ENCODE measurements at places on chromosomes 12 and 14.
A peak's percentile ranks its signal among the peaks of the same experiment; 100 is the strongest.

DNA sequence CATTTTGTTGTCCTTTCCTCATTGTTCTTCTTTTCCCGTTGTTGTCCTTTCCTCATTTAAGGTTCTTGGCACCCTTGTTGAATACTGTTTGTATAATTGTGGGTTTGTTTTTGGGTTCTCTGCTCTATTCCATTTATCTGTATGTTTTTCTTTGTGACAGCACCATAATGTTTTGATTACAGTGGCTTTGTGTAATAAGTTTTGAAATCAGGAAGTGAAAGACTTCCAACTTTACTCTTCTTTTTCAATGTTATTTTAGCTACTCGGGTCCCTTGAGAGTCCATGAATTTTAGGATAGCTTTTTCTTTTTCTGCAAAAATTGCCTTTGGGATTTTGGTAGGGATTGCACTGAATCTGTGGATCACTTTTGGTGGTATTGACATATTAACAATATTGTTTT is 28.1 kb downstream of the ETNK1 start:
- no peak for DNase-seq

GRCh38 chr12:44433659-44434058 is 442.5 kb downstream of the NELL2 start:
- DNase-seq, result no peak

DNA sequence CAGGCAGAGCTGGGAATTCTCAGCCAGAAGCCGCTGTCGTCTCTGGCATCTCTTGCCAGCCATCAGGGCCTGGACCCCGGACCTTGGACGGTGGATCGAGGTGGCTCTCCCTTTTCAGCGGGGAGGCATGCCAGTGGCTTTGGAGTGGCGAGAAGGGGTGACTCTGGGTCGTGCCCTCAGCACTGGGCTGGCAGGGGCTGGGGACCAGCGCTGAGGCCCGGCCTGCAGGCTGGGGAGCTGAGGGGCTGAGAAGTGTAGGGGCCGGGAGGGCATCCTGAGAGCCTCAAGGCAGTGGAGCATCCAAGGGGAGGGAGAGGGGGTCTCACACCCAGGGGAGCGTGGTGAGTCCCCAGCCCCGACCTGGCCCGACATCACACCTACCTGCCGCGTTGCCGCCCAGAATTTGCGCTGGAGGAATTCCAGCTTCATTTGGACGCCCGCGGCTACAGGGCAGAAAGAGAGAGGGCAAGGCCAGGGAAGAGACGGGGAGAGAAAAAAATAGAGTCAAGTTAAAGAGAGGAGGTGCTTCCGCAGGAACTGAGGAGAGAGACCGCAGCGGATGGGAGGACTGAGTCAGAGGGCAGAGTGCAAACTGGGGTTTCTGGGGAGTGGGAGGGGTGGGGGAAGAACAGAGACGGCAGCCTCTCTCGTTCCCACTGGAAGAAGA is 9.0 kb upstream of the LRTM2 start:
- peak; percentile 30 for DNase-seq

DNA sequence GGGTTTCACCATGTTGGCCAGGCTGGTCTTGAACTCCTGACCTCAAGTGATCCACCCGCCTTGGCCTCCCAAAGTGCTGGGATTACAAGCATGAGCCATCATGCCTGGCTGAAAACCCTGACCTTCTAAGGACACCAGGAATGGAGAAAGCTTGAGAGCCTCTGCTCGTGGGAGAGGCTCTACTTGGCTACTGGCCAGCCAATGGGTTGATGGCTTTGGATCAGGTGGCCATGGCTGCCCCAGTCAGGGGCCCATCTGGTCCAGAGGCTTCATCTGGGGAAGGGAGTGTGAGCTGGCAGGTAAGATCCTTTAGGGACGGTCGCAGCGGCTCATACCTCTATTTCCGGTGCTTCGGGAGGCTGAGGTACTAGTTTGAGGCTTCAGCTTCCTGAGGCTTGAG is 42.5 kb upstream of the PPP1CC start:
- no peak for DNase-seq

DNA sequence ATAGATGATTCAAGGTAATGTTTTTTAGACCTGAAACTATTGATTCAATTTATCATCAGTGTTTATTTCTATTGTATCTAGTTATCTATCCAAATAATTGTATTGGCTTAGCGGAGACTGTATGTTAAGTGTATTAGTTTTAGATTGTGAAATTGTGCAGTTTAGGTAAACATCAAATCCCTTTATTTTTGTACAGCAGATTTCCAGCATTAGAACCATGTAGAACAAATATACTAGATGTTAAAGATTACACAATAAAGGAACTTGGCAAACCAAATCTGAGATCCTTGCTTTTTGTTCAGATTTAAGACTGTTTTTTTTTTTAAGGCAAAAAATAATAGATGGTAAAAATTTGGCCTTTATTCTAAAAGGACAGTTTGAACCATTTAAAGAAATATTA is 39.3 kb downstream of the PPM1A start:
- no peak for DNase-seq

GRCh38 chr12:122859303-122860039 is 24.2 kb downstream of the HIP1R start:
- no peak for DNase-seq

- no peak for DNase-seq
Observed at GRCh38 chr12:89236237-89236636, 116.1 kb downstream of the DUSP6 start.

DNA sequence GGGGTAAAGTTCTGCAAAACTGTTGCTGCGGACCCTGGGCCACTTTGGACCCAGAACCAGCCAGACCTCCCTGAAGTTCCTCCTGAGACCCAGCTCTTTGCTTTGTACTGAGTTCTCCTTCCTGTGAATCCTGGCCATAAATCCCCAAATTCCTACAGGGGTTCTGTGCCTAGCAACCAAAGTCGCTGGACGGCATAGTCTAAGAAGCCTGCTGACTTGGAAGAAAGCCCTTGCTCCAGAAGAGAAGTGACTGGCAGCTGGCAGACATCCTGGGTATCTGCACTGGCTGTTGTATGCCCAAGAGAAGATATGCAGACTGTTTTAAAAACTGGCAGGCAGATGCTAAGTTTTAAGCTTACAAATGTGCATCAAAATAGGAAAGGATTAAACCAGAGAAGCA is 99.9 kb upstream of the SLC24A4 start:
- no peak for DNase-seq

- no peak for DNase-seq
Observed at GRCh38 chr14:105390849-105391500, 7.4 kb upstream of the TEX22 start.

- DNase-seq, result no peak
Observed at GRCh38 chr12:11732023-11732422, 82.5 kb downstream of the ETV6 start.

DNA sequence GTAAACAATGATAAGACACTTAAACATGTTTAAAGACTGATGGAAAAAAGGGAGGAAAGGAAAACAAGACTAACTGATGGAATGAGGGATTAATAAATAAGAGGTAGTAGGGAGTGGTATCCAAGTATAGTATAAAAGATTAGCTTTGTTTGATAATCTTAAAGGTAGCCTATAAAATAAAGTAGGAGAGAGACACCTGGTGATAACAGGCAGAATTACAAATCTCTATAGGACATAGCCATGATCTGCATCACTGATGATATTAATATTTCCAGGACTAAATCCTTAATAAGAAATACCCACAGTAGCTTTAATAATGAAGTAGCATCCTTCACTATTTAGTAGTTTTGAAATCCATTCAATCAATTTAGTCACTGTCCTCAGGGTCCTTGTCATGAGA is 30.4 kb downstream of the DLGAP5 start:
- DNase-seq, result no peak

DNA sequence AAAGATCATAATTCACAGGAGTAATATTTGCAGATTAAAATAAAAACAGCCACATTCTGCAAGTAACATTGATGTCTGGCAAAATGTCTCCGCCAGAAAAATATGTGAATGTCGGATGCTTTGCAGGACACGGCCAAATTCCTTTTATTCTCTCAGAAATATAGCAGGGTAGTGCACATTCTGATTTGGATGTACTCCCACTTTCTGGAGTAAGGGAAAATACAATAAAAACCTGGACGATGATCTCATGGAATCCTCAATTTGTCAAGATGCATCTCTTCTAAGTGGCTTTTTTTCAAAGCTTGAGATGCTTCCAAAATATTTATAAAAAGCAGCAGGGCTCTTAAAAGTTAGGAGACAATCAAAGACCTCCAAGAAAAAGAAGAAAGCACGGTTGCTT is 133.3 kb downstream of the TBX5 start:
- no peak for DNase-seq

GRCh38 chr12:40203060-40203430 is 21.8 kb upstream of the LRRK2 start:
- no peak for DNase-seq

- DNase-seq, result no peak
Observed at GRCh38 chr12:70823182-70823976, 97.2 kb downstream of the PTPRR start.

GRCh38 chr12:46480724-46481123 is 108.2 kb upstream of the SLC38A2 start:
- DNase-seq, result no peak

GRCh38 chr12:94641283-94641682 is 9.1 kb downstream of the TMCC3 start:
- no peak for DNase-seq

GRCh38 chr12:54650409-54650808 is 2.2 kb upstream of the DCD start:
- no peak for DNase-seq

DNA sequence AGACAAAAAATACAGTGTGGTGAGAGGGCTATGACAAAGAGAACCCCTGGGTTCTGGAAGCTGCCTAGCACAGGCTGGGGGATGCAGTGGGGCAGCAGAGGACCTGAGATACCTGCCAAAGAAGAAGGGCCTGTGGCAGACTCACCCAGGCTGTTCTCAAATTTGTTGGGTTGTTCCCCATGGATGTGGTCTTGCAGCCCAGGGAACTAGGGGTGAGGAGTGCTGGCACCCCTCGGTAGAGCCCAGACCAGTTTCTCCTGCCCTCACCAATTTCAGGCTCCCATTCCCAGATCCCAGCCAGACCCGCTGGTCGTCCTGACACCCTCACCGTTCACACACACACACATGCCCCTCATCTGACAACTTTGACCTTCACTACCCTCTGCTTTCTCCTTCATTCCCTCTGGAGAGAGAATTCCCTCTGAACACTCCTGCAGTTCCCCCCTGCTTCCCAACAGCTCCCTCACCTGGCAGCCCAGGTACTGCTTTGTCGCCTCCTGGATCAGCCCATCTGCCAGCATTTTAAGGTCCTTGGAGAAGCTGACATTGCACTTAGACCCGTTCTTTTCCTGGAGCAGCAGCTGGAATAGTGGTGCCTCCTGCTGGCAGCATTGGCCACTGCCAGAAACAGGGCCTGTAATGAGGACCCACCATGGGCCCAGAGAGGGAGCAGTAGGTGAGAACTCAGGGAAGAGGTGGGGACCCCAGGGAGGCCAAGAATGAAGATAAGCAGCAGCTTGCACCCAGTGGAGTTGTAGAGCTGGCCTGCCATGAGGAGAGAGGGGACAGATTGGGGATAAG is 5.9 kb upstream of the GDF11 start:
- DNase-seq, result peak; percentile 36

GRCh38 chr14:83899706-83900105 is 1630.2 kb upstream of the FLRT2 start:
- DNase-seq, result no peak

- no peak for DNase-seq
Observed at GRCh38 chr14:95493503-95493902, 22.9 kb downstream of the SYNE3 start.

- DNase-seq, result no peak
Observed at GRCh38 chr12:112887550-112887949, 19.2 kb upstream of the OAS1 start.

DNA sequence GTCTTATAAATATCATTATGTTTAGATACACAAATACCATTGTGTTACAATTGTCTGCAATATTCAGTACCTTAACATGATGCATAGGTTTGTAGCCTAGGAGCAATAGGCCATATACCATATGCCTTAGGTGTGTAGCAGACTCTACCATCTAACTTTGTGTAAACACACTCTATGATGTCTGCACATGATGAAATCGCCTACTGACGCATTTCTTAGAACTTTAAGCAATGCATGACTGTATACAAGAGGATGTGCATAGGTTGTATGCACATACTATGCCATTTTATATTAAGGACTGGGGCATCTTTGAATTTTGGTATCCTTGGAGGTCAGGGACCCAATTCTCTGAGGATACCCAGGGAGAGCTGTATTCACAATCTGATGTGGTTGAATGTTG is 10.1 kb upstream of the BTG1 start:
- no peak for DNase-seq

DNA sequence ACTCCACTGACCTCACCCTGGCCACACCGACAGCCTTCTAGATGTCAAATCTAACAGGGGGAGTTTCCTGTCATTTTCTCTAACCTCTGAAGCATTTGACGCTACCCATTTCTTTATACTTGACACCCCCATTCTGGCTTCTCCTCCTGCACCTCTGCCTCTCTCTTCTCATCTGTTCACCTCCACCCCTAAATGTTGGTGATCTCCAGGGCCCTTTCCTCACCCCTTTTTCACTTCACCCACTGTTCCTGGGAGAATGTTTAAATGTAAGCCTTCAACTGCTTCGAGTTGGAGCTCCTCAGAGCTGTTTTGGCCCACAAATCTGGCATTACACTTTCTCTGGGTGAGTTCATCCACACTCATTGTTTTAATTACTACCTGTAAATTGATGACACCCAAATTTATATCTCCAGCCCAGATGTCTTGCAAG is 452 bp upstream of the RABGGTA start:
- DNase-seq, result no peak

DNA sequence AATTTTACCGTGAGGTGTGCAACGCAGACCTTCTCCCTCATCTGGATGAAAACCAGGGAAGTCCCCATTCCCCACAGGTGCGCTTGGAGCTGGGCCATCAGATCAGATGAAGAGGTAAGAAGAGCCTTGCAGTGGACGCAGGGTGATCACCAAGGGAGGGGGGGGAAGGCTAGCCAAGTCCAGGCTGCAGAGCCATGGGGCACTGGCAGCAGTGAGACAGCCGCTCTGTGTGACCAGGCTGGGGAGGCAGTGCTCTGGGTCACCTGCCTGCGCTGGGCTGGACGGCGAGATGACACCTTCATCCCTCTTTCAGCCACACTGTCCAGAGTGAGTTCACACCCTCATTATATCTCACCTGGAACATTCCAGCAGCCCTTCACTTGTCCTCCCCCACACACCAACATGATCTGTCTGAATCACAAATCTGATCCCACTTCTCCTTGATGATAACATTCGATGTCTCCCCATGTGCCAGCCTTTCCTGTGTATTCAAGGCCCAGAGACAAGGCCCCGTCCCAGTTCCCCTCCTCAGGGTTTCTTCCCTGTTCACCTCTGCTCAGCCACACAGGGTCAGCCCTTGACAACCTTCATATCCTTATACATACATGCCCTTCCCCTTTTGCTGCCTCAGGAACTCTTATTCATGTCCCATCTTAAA is 65.9 kb upstream of the VASH1 start:
- no peak for DNase-seq

GRCh38 chr12:5511644-5512600 is 80.0 kb downstream of the NTF3 start:
- no peak for DNase-seq

- DNase-seq, result no peak
Observed at GRCh38 chr12:14853961-14854360, 10.6 kb upstream of the ART4 start.

DNA sequence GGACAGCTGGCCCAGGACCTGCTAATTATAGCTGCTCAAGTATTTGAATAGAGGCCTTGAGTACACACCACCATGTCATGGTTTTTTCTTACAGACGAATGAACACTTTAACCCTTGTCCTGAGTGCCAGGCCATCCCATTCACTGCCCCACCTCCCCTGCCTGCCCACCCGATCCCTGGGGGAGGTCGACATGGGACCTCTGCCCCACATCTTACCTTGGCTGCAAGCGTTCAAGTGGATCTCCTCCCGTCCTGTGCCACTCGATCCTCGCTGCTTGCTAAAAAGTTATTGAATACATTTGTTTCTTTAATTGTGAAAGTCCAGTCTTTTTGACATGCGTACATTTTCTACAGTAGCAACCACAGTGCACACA is 10.3 kb downstream of the RTL1 start:
- DNase-seq, result no peak

All from activated T-cell treated with anti-CD3 and anti-CD28 coated beads for 1 hour (primary cell).